ENCODE measurements at places on chromosomes 13 and 19.

DNA sequence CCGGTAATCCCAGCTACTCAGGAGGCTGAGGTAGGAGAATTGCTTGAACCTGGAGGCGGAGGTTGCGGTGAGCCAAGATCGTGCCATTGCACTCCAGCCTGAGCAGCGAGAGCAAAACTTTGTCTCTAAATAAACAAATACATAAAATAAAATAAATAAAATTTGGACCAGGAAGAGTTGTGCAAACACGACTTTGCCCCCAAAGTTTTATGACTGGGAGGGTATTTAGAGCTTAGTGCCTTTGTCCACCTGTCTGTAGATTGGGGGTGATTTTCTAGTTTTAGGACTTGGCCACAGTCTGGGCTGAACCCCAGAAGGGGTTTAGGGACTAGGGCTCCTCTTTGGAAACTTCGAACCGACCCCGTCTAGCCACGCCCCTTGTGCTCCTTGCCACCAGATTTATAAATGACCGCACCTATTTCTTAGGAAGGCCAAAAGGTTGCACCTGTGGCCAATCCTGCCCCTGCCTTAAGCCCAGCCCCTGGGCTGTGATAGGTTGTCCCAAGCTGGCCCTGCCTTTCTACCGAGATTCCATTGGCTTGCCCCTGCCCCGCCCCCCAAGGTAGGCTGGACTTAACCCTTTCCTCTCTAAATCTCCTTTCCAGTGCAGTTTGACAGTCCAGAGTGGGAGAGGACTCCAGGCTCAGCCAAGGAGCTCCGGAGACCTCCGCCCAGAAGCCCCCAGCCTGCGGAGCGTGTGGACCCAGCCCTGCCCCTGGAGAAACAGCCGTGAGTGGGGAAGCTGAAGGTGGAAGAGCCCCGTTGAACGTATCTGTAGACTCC is 5.3 kb downstream of the SHD start:
- no peak for DNase-seq

DNA sequence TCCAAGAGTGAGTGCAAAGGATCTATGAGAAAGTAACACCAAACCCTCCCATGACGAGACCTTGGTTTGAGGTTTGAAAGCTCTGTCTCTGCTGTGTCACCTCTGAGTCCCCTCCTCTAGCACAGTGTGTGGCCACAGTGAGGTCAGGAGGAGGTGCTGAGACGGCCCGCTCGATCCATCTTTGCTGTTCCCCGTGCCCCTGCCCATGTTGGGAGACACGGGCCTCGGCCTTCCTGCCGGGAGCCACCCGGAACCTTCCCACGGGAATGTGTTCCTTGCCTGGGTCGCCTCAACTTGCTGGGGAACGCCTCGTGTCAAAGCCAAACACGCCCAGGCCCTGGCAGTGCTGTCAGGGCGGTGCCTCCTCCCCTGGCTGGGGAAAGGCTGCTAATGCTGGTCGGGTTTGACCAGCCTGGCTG is 10.1 kb downstream of the NANOS3 start:
- DNase-seq = no peak

GRCh38 chr13:32114284-32114950 is 82.8 kb downstream of the FRY start:
- no peak for DNase-seq

DNA sequence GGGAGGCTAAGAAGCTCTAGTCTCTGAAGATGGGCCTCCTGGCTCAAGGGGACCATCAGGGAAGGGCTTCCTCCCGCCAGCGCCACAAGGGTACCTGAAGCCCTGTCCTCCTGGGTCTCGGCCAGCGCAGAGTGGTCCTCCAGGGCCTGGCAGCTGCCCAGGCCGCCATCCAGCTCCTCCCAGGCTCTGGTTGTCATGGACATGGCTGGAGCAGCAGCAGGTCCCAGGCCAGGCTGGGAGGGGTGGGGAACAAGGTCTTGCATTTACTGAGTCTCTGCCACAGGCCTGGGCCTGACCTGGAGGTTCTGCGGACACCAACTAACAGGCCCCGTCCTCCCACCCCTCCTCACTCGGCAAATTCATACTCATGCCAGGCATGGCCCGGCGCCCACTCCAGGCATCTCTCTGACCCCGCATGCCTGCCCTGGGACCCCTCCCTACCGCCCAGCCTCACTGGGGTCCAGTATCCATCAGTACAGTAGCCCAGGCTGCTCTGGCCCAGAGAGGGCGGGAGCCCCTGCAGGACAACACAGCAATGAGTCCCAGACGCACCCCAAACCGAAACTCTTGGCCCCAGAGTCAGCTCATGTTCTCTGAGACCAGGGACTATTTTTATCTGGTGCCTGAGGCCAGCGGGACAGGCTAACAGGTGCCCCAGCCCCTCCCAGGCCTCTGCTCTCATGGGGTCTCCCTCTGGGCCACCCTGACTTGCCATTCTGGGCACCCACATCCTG is 938 bp downstream of the JSRP1 start:
- DNase-seq = no peak

DNA sequence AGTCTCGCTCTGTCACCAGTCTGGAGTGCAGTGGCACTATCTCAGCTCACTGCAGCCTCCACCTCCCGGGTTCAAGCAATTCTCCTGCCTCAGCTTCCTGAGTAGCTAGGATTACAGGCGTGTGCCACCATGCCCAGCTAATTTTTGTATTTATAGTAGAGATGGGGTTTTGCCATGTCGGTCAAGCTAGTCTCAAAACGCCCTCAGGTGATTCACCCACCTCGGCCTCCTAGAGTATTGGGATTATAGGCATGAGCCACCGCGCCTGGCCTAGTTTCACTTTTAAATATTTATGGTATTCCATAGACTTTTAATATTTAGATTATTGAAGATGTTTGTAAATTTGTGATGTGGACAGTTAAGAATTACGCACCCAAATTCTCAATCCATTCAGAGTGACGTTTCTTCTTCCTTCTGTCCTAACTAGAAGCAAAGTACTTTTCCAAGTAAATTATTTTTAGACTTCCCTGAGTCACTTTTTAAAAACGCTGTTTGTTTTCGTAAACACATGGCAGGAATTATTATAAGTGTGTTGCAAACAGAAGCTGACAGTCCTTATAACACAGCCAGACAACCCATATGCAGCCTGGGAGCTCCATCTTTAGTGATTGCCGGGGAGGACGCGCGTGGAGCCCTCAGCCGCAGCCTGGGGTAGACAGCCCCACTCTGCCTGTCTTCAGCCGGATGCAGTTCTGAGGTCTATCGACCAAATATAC is 131.7 kb downstream of the ATP11A start:
- DNase-seq = no peak

- peak; percentile 71 for DNase-seq
Observed at GRCh38 chr19:40465025-40465556, 454 bp downstream of the BLVRB start.

DNA sequence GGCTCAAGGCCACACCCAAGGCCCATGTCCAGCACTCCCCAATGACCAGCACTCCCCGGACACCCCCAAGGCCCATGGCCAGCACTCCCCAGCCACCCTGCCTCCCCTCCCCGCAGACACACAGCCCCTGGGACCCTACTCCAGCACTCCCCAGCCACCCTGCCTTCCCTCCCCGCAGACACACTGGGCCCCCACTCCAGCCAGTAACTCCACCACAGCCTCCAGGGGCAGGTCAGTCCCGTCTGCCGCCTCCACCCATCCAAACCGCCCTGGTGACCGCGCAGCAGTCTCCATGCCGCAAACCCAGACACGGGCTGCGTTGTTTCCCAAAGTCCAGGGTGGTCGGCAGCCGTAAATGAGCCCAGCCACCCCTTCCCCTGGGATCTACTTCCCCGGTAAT is 70.7 kb downstream of the SPACA7 start:
- no peak for DNase-seq

Measured in RCC 7860 (cell line).